ENCODE measurements at places on chromosomes 12 and 14.

DNA sequence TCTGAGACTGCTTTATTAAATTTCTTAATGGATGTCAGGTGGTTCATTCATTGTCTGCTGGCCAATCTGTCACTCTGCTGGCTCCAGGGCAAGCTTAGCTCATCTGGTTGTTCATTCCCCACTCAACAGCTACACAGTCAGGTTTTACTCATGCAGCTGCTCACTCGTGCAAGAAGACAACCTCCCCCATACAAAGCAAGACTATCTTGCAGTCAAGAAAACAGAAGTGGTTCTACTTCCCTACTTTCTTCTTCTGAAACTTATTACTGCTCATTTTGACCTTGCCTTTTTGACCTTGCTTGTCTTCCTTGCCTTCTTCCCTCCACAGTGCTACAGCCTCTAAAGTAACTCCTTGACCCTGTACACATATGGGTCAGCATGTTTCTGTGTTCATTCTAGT lies 277.9 kb downstream of the SSPN start:
- DNase-seq: peak; percentile 15

DNA sequence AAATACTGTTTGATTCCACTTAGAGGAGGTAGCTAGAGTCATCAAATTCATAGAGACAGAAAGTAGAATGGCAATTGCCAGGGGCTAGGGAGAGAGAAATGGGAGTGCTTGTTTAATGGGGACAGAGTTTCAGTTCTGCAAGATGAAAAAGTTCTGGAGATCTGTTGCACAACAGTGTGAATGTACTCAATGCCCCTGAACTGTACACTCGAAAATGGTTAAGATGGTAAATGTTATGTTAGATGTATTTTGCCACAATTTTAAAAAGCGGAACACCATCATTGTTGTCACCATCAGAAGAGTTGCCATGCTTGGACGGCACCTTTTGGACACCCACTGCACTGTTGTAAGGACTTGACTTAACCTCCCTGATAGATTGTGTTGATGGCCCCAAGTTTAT lies 106.9 kb downstream of the SCARB1 start:
- no peak for DNase-seq

DNA sequence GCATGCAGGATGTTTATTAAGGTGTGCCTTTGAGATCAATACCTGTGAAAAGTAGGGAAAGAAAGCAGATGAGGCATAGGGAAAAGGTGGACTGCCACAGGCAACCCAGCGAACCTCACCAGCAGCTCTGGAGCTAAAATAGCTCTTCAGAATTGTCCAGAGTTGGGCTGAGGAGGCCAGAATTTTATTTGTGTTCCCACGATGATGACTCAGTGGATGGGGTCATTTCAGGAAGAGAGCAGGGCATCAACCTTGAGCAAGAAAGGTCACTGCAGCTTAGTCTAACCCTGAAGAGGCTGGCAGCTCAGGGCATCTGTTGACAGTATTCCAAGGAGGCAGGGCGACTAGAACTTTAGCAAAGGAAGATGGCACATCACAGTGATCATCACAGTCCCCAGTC lies 696.1 kb downstream of the DIO2 start:
- DNase-seq: peak; percentile 7

DNA sequence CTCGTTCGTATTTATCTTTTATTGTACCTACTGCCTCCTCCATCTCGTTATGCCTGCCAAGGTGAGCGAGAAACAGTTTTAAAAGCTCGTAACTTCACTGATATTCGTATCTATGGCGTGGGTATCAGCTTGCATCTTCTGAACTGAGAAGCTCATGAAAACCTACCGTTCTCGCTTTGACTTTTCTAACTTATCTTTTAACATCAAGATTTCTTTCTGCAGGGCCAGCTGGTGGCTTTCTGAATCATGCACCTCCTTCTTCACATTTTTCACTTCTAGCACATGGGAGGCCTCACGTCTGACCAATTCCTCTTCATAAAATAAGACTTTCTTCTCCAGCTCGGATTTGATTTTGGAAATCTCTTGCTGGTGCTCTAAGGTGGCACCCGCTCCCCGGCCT lies 45.8 kb downstream of the AMN start:
- DNase-seq: no peak

DNA sequence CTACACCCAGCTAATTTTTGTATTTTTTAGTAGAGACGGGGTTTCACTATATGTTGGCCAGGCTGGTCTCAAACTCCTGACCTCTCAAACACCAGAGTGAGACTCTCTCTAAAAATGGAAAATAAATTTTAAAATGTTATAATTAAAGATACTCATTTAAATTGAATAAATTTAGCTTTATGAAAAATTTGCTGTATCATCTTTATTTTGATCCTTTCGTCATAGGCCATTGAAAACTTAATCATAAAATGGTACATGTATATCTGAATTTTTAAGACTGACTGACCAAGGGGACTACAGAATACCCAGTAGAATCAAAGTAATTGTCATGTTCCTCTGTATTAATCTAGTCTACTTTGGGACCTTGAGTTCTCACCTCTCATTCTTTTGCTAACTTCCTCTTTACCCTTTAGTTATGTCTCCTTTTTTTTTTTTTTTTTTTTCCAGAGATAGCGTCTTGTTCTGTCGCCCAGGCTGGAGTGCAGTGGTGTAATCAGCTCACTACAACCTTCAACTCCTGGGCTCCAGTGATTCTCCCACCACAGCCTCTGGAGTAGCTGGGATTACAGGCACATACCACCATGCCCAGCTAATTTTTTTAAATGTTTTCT lies 9.5 kb downstream of the RAB5B start:
- no peak for DNase-seq

- no peak for DNase-seq
Measured at GRCh38 chr12:52083638-52083996, 4.1 kb downstream of the SMIM41 start.

Data from iris pigment epithelial cell (primary cell).